Peyer's patch (tissue), 4 donors: ENCODE measurements at places on chromosomes 6 and 20.
A peak's percentile ranks its signal among the peaks of the same experiment; 100 is the strongest.

DNA sequence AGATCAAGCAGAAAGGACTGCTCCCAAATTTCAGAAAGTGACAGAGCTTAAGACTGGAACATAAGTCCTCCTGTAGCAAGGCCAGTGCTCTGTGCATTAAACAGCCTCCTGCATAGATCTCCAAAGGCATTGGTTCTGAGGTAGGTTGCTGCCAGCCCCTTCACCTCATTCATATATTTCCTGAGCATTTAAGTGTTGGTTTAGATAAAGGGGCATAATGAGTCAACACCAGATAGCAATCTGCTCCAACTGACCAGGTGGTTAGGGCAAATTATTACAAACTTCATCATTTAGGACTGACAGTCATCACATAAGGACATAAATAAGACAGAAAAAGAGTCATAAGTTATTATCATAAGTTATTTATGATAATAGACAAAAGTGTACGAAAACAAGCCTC, 10.7 kb downstream of the PTPRK start:
- no peak for DNase-seq

DNA sequence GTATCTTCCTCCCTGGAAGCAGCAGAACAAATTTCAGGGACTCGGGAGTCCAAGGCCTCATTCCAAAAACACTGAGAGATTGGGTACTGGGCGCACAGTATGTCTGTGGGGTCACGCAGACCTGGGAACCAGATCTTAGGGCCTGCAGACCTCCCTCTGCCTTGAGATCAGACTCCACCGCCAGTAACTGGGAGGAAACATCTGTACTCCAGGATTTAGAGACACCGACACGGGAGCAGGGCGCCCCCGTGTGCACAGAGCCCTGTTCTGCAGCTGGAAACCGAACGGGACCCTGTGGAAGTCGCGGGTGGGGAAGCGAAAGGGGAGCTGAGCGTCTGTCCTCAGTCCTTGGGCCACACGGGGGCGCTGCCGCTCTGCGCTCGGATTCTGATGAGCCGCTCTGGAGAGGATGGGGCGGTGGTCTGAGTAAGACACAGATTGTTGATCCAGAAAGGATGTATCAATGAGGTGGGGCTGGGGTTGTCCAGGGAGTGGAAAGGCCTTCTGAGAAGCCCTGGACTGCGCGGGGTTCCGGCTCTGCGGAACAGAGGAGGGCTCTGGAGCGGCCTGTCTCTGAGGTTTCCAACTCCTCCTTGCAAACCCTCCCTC, 35.7 kb upstream of the HLA-E start:
- peak; percentile 87 for DNase-seq

DNA sequence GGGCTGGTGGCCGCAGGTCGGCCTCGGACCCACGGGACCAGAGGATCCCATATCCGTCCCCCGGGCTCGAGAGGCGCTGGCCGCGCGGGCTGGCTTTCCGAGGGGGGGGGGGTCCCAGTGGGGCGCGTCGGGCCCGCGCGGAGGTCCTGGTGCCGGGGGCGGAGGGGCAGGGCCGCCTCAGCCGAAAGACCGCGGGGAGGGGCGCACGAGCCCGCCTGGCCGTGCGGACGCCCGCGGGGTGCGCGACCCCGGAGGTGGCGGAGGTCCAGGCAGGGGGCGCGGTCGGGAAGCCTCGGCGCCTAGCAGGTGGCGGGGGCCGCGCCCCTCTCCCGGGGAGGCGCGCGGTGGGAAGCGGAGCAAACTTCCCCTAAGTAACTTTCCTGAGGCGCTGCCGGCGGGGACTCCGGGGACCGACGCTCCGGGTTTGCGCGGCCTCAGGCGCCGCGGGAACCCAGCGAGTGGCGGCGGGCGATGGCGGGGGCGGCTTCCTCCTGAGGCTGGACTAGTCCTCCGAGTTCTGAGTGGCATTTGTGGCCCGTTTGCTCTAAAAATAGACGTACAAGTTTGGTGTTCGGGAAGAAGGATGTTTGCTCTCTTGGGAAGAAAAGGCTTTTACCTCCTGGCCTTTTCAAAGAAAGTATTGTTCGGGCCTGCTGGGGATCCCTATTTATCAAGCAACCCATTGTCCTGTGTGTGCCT, 26.5 kb upstream of the BTBD3 start:
- no peak for DNase-seq

DNA sequence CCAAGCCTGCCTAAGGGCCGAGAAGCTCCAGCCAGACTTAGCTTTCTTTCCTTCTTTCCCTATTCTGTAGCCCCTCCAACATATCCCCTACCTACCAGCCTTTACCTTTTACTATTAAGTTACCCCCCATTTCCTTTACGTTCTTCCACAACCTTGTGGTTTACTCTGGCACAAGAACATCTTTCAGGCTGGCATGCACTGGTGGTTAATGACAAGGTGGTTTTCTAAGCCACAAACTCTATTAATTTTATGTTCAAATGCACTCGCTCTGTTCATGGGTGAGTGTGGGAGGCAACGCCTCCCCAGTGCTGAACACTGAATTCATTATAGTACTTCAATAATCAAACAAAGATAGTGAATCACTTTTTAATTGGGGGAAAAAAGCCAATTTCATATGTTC, 64.4 kb downstream of the TRERF1 start:
- no peak for DNase-seq

DNA sequence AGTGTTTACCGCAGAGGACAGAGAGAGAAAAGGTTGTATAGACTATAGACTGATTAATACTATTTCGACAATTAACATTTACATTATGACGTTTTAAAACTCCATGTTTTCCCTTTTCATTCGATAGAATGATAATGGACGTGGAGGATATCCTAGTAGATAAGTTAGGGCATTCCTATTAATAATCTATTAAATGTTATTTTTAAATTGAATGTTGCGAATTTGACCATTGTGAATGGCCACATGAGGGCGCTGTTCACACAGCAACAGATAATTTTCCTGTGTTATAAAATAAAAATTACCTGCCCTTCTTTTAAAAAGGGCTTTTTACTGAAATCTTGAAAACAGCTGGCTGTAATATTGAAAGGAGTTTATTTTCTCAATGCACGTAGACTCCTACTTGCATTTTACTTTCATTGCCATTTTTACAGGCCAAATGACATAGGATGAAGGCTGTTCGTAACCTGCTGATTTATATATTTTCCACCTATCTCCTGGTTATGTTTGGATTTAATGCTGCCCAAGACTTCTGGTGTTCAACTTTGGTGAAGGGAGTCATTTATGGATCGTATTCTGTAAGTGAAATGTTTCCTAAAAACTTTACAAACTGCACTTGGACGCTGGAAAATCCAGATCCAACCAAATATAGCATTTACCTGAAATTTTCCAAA, 3.3 kb downstream of the ADGRB3 start:
- no peak for DNase-seq

GRCh38 chr20:42559665-42560064, 630.0 kb downstream of the PTPRT start:
- no peak for DNase-seq

DNA sequence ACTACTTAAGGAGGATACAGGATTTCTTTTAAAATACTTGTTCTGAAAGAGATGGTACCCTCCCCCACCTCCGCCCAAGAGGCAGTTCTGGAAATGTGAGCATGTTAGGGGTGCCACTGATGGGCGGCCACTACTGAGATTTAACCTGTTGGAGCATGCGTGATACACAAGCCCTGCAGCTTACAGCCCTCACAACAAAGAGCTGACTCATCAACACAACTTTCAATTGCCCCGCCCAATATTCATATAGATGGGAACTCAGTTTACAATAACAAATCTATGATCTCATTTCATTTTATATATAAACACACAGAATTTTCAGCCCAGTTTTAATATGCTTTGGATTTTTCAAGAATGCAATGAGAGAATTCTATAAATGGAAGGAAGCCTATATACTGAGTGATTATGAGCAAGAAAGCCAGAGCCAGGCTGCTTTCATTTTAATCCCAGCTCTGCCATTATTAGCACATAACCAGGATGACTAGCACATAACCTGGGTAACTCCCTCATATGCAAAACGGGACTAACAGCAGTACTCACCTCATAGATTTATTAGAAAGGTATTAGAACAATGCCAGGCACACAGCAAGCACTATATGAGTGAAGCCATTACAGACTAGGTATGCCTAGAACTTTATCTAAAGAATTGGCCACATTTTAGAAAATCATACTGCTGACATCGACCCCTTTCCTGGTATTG, 45.6 kb upstream of the IPCEF1 start:
- DNase-seq = no peak

DNA sequence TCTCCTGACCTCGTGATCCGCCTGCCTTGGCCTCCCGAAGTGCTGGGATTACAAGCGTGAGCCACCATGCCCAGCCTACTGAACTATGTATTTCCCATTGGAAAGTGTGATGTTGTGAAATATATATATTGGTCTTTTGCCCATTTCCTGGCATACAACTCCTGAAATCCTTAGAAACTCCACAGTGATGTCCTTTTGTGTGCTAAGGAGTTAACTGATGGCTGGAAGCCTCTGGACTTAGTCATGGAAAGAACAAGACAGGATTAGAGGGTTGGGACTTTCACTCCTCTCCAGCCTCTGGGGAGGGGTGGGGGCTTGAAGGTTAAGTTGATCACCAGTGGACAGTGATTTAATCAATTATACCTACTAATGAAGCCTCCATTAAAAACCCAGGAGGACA, 7.1 kb downstream of the PANK2 start:
- DNase-seq = no peak

DNA sequence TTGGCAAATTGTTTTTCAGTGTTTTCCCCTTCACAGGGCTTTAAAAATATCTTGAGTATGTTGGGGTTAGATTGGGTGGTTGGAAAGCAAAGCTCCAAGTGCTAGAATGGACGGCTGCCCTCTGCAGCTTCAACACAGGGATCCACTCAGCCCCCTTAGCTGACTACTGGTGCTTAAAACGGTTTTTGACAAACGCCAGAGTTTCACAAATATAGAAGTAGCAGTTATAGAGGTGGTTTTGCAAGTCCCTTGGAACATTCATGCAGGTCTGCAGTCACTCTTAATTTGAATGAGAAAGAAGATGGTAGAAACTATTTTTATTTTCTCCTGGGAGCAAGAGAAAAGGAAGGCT, 175.9 kb downstream of the ARID1B start:
- no peak for DNase-seq

DNA sequence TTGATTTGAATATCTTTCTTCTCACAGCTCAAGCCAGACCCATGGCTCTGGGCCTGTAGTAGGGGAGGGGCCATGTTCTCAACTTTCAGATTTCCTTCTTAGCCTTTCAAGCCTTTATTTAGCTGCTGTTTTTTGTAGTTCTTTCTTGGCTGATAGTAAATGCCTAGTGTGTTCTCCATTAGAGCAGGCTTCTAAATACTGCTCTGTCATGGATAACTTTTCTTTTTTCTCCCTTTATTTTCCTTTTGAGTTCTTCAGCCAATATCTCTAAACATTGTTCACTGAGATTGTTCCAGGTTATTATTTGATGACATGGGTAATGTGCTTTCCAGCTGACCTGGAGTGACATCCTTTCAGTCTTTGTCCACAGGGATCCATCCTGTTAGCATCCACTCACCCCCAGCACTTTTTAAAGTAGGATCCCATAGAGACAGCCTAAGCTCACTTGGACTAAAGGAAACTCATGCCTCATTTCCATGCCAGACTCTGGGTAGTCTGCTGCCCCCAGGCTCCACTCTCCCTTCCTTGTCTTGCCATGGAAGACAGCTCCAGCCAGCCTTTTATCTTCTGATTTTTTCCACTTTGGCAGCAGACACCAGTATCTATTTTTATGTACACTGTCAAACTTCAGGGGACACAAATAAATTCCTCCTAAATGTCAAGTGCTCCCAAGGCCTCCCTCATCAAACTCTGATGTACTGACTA, 645.6 kb downstream of the RNF144B start:
- no peak for DNase-seq

DNA sequence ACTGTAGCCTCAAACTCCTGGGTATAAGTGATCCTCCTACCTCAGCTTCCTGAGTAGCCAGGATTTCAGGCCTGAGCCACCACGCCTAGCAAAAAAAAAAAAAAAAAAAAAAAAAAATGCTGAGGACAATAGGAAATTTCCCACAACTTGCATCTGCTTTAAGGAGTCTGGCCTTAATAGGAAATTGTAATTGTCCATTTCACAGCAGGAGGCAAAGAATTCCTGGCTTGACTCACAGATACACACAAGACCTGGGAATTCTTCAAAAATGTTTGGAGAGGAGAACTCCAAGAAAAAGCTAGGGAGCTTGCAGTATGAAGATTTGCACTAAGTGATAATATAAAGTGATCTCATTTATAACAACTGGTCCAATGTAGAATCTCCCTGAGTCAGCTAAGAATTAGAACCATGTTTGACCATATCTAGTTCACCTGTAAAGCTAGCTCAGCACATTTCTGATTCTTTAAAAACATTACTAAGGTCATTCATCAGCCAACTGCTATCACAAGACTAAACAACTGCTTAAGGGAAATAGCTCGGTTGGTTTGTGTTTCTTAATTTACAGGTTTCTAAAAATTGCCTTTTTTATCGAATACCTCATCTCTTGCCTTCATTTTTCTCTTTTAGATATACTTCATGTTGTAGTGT, 80.2 kb upstream of the SLC2A12 start:
- DNase-seq = no peak

GRCh38 chr20:5569021-5569420, 181.2 kb upstream of the SHLD1 start:
- DNase-seq = no peak

DNA sequence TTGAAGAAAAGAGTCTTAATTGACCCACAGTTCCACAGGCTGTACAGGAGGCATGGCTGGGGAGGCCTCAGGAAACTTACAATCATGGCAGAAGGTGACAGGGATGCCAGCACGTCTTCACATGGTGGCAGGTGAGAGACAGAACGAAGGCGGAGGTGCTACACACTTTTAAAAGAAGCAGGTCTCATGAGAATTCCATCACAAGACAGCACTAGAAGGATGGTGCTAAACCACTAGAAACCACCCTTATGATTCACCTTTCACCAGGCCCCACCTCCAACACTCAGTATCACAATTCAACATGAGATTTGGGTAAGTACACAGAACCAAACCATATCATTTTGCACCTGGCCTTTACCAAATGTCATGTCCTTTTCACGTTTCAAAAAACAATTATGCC, 20.9 kb downstream of the TAGAP start:
- no peak for DNase-seq

DNA sequence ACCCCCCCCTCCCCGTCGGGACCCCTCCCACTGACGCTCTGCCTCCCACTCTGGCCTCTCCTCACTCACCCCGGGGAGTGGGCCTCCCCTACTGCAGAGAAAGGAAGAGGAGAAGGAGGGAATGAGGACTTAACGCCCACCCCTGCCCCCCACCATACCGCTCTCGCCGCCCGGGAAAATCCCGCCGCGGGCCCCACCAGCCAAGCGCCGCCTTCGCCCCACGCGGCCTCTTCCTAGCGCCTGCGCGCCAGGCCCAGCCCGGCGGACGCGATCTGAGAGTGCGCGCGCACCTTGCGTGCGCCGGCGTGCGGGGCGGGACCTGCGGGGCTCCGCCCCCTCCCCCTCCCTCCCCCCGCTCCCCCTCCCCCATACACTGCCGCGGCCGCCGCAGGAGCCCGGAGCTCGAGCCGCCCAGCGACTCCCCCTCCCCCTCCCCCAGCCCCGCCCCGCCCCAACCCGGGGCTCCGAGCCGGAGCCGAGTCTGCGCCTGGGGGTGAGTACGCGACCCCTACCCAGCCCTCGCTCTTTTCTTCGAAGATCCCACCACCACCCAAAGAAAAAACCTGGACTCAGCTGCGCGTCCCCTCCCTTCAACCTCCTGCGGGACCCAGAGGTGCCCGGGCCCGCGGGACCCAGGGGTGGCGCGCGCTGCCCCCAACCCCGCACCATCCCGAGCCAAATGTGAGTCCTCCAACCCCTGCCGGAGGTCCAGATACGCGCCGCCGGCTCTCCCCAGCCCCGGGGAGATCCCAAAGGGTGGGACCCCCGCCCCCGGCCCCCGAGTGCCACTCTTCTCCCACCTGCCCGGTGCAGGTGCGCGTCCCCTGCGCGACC, at the start of the genes MRPL14 and TMEM63B:
Gene MRPL14 (minus strand): TSS at position 267 of the 834 bp plus-strand sequence. CDS start 10,841 bp downstream, outside the sequence.
Gene TMEM63B (plus strand): TSS at position 369 of the 834 bp plus-strand sequence. CDS start 7,031 bp downstream, outside the sequence.
- DNase-seq = peak; percentile 77

- DNase-seq = peak; percentile 54
These were observed 170.5 kb upstream of the CST7 start for GRCh38 chr20:24778585-24779031.
